ENCODE measurements at places on chromosomes 7 and 10. TPM values are rescaled to one million over a fixed set of nuclear protein-coding genes. Genes with fewer than 3 reads are reported as not detected.

DNA sequence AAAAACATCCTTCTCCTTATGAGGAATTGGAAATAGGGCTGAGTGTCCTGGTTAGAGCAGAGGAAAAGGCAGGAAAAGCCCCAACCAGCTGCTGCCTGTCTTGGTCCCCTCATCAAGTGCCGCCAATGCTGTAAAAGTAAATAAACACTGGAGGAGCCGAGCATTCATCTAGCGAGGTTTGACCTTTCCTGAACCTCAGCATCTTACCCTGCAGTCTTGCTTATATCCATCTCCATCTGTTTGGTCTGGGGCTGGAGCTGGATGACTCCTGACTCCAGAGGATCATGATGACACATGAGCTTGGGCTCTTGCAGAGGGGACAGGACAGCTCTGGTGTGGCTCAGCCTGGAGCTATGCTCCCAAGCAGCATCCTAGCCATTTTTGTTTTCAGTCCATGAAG lies 501.1 kb downstream of the TNS3 start:
- DNase-seq, result no peak

- DNase-seq, result no peak
These were observed 80.8 kb downstream of the ARHGAP22 start for GRCh38 chr10:48523820-48524758.

GRCh38 chr10:49578392-49578791 lies 31.7 kb upstream of the SLC18A3 start:
- no peak for DNase-seq

DNA sequence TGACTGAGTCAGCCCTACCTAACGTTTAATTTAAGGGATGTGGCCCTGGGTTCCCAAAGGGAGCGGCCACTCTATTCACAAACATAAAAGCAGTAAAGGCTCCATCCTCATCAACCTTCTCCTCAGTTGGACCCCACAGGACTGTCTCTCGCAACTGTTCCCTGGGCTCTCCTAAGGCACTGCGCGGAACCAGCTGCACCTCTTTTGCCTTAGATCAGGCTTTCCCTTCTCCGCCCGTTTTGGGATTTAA lies 689 bp upstream of the GTPBP4 start:
- no peak for DNase-seq

DNA sequence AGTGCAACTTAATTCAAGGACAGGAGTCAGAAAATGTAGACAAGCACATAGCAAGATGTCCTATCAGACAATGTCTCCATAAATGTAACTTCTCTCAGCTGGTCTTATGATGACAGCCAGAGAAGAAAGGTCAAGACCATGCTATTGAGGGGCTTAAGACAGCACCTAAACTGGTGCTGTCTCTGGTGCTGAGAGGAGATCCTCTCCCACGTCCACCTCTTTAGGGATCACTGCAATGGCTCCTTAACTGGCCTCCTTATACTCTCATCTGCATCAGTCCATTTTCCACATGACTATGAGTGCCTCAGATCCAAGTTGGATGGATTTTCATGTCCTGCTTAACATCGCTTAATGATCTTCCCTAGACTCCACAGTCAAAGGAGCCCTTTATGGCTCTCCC lies 210.6 kb downstream of the ARL4A start:
- DNase-seq, result no peak

GRCh38 chr10:22308390-22308789 lies 7.8 kb upstream of the COMMD3 start:
- no peak for DNase-seq

The ABCA13 gene
- total RNA-seq, result 1.7 TPM

The UCMA gene
- total RNA-seq, result not detected

DNA sequence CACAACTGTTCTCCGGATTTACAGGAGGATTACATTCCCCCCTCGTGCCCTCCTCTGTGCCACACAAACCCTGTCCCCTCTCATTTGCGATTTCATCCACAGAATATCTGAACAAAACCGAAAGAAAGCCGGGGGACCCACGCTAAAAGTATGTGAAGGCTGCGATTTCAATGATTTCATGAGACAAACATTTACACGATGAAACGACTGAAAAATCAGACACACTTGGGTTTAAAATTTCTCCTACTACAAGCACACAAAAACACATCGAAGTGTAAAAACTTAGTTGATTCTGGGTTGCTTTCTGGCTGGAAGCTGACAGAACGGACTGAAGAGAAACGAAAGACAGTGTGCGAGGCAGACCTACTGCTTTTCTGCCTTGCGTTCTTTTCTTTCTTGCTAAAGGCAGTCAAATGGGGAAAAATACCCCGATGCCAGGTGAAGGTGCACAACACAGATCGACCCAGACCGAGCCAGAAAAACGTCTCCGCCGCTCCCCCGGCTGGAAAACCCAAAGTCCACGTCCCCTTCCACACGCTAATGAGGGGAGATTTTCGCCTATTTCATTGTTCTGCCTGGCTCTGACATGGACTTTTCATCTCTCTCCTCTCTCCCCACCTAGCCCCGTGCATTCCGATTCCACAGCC lies 1.2 kb downstream of the HIPK2 start:
- DNase-seq, result peak; percentile 47

DNA sequence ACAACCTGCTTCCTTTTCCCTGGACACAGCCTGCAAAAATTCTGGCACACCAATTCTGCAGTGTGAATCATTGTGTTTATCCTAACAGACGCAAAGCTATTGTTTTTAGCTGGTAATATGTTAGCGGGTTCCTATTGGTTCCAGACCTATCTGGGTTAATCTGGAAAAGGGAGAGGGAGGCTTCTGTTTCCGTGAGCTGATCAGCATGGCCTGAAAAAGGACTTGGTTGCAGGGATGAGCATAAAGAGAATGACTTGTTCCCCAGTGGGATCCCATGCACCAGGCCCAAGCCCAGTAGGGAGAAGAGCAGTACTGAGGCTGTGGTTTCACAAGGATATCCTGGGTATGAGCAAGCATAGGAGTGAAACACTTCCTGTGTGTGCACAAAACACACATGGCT lies 78.4 kb downstream of the PDE1C start:
- no peak for DNase-seq

The TMEM176A gene
- 170 TPM for total RNA-seq

GRCh38 chr10:96501985-96502384 lies 11.7 kb downstream of the TLL2 start:
- no peak for DNase-seq

DNA sequence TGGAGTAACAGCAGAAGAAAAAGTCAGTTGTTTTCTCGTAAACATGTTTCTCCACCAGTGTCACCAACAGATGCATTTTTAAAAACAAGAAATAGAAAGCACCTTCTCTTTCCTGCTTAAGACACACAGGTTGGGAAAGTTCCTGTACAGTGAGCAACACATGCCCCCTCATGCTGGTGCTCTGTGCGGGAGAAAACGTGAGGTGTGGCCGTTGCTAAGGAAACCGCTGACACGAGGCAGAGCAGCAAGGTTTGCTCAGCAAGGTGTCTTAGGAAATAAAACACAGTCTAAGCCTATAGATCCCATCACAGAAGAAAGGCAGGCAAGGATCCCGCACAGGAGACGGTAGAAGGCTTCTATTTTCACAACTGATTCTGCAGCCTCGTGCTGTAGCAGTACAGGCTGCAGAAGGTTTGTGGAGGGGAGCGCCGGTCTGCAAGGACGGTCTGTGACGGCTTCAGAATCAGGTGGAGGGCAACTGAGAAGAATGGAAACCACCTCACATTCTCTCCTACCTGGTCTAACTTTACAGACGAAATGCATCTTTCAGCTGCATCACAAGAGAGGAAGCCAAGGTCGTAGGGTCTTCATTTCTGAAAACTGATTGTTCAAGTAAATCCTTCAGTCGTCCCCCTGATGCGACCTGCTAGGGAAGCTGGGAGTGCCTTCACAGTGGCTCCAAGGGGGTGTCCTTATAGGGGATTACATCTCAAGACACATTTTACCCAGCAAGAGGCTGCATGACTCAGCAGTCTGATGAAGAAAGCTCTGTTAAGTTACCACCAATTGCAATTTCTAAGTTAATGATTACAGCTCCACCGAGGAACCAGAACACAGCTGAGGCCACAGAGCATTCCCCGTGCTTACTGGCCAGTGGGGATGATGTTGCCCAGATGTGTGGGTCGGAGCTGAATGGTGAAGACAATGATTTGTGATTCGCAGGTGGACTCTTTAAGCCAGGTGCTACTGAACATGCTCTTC lies 150.7 kb upstream of the KLF14 start:
- DNase-seq, result peak; percentile 51

DNA sequence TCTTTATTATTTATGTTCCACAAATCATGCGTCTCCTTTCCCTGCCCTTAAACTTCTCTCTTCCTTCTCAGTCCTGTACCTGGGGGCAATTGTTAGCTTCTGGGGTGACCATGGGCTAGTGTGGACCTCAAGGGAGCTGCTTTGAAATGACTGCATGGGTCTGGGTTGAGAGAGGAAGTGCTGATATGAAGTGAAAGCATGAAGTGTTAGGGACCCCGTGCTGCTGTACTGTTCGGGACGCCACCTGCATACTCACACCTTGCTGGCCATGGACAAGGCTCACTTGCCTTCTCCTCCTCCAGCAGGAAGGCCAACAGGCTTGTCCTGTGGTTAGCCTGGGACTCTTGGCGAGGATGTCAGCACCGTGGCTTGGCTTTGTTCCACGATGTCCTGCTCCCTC lies 56.7 kb downstream of the MTPN start:
- DNase-seq, result no peak

DNA sequence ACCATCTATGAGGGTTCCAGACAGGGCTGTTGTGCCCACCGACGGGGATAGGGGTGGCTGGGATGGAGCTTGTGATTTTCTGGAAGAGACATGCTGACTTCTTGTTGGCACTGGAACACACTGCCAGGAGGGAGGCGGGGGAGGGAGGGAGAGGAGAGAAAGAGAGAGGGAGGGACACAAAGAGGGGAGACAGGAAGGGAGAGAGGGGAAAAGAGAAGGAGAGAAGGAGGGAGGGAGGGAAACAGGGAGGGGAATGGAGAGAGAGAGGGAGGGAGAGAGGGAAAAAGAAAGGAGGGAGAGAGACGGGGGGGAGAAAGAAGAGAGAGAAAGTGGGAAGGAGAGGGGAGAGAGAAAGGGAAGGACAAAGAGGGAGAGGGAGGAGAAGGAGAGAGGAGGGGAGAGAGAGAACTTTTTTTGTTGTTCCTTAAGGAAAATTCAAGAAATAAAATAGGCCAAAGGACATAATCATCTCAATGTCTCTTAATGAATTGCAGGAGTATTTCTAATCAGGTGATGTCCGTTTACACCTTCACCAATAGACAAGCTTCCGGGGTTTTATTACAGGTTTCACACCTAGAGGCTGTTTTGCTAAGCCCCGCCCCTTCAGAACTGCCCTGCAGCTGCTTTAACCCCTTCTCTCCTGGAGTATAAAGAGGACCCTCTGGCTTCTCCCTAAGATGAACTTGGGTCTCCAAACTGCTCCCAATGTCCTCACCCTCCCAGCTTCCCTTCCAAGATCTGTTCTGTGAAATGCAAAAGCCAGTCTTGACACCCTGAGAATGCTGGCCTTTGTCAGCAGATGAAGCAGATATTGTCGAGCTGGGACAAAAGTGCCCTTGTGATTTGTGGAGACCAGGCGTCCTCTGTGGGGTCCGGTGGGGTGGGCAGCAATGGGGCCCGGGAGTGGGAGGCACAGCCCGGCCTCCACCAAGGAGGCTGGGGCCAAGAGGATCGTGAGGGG lies 82.0 kb upstream of the GTF2IRD1 start:
- peak; percentile 75 for DNase-seq

- no peak for DNase-seq
These were observed 179.4 kb downstream of the PIP4K2A start for GRCh38 chr10:22534849-22535604.

DNA sequence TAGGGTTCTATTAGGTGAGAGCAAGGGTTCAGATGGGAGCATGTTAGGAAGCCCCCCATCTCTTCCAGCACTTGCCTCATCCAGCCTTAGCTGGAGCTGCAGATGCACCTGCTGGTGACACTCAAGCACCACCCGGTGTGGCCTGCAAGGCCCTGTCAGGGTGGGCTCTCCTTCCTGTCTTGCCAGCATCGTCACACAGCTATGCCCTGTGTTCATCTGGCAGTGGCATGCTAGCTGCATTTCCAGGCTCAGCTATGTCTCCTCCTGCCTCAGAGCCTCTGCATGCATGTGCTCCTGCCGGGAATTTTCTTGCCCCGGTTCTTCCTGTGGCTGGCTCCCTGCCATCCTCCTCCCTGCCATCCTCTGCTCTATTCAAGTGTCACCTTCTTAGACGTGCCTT lies 129.7 kb upstream of the KLF6 start:
- DNase-seq, result no peak

GRCh38 chr10:62050893-62051433 lies 149.5 kb downstream of the ARID5B start:
- no peak for DNase-seq
